PC-9 (cell line): ENCODE measurements at places on chromosomes 5 and 9. TPM values are rescaled to one million over a fixed set of nuclear protein-coding genes. Genes with fewer than 3 reads are reported as not detected.

DNA sequence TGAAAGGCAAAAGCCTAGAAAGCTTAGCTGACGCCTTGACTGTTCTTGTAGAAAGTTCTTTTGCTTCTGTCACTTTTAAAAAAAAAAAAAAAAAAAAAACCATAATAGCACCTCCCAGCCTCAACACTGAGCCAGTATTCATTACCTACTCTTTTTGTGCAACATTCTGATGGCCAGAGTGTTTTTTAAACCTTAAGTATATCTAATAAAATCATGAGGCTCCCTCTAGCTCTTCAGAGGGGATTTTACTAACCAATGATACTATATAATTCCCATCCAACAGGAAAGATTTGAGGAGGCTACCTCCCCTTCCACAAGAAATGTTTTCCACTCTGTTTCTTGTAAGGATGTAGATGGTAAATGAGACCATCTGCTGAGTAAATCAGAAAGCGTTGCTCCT, 3.9 kb downstream of the BNC2 start:
- no peak overlapping the region for H3K27ac ChIP-seq
- H3K4me1 ChIP-seq = peaks cover 11% of the 10 kb centered on the region; the same call in 1 of the 2 replicates
- no peak overlapping the region for H3K4me3 ChIP-seq
- H3K27me3 ChIP-seq = no peaks in the 10 kb centered on the region

DNA sequence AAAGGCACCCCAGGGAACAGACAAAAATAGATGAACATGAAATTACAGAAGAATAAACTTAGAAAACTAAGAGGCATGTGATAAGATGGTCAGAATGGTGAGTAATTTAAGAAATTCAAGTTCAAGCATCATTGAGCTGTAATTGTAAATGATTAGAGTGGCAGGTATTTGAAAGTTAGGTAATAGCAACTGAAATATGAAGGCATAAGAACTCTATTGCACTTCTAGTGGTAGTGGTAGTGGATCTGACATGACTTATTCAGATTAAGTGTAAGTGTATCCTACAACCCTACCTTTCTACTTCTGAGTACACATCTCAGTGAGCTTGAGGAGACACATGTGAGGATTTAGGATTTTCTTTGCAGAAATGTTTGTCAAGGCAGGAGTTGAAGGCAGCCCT, 192.9 kb upstream of the RIOK2 start:
- no peaks in the 10 kb centered on the region for H3K27me3 ChIP-seq
- DNase-seq = no peak
- no peak overlapping the region for H3K27ac ChIP-seq
- H3K4me1 ChIP-seq = no peaks in the 10 kb centered on the region

- no peak overlapping the region for H3K27ac ChIP-seq
- H3K4me1 ChIP-seq = 0 out of 2 replicates have a peak, but pooled peaks cover 6% of the 10 kb centered on the region
- no peaks in the 10 kb centered on the region for H3K36me3 ChIP-seq
- no peak overlapping the region for H3K4me3 ChIP-seq
- no peak for DNase-seq
Observed at GRCh38 chr5:123817267-123817666, 305.3 kb downstream of the CSNK1G3 start.

DNA sequence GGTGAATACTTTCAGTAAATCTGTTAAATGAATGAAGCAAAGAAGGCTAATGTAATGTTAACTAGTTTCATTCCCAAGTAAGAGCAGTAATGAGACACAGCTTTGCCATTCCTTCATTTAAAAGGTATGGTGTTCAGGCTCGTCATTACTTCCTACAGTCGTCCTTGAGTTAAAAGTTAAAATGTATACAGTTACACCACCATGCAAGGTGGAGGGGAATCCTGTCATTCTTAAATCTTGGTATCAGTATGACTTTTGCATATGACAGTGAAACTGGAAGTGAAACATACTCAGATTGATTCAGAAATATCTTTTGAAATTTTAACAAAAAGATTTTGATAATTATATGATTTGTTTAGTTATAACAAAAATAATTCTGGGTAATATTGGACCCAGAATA, 25.9 kb downstream of the MTRR start:
- H3K27ac ChIP-seq = no peak overlapping the region
- no peaks in the 10 kb centered on the region for H3K4me1 ChIP-seq
- DNase-seq = no peak
- peaks cover 52% of the 10 kb centered on the region for H3K36me3 ChIP-seq

GRCh38 chr5:45037927-45038326, 229.2 kb downstream of the MRPS30 start:
- no peak for DNase-seq
- H3K36me3 ChIP-seq = no peaks in the 10 kb centered on the region
- H3K27ac ChIP-seq = no peak overlapping the region
- no peaks in the 10 kb centered on the region for H3K4me1 ChIP-seq
- H3K27me3 ChIP-seq = no peaks in the 10 kb centered on the region

GRCh38 chr5:60960591-60960990, 15.6 kb downstream of the NDUFAF2 start:
- H3K4me3 ChIP-seq = no peak overlapping the region
- no peak overlapping the region for H3K27ac ChIP-seq
- H3K27me3 ChIP-seq = no peaks in the 10 kb centered on the region
- no peaks in the 10 kb centered on the region for H3K36me3 ChIP-seq

DNA sequence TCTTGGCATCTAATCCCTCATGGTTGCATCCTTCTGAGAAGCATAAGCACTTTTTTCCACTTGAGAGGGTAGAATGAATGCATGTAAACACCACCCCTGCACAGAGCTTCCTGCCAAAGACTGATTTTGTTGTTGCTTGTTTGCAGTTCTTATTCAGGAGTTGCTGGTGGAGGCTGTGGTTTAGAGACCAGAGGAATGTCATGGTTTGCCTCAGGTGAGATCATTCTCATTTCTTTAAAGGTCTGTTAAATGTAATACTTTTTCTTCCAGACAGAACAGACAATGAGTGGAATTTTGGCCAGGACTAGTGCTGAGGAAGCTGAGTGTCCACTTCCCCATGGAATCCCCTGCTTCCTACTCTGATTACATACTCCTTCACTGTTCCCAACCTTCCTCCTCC, 3.2 kb upstream of the TNC start:
- no peak overlapping the region for H3K27ac ChIP-seq
- no peaks in the 10 kb centered on the region for H3K36me3 ChIP-seq
- H3K27me3 ChIP-seq = peaks cover 9% of the 10 kb centered on the region; the same call in 1 of the 2 replicates
- no peak overlapping the region for H3K4me3 ChIP-seq
- peaks cover 46% of the 10 kb centered on the region for H3K4me1 ChIP-seq

- peak overlapping the region; percentile 56 for H3K27ac ChIP-seq
- DNase-seq = peak; percentile 56
- no peak overlapping the region for H3K4me3 ChIP-seq
- peaks cover 50% of the 10 kb centered on the region for H3K4me1 ChIP-seq
Observed at GRCh38 chr9:105299190-105299854, 54.9 kb downstream of the SLC44A1 start.

DNA sequence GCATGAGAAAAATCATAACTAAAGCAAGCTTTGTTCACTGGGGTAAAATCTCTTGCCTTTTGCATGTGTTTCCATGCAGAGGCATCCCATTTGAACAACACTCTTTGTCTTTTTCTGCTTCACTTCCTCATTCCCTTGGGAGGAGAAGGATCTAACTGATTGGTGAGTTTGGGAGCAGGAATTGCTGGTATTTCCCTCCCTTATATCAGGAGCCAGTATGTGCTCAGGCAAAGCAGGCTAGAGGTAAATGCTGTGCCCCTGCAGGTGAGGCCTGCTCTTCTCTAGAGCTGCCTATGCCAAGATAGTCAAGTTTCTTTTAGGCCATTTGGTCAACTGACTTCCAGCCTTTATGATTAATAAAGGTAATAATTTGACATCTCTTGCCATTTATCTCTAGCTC, 179.9 kb downstream of the COX7C start:
- H3K27ac ChIP-seq = no peak overlapping the region
- H3K36me3 ChIP-seq = no peaks in the 10 kb centered on the region
- H3K4me3 ChIP-seq = no peak overlapping the region
- no peaks in the 10 kb centered on the region for H3K4me1 ChIP-seq
- no peaks in the 10 kb centered on the region for H3K27me3 ChIP-seq

- H3K27ac ChIP-seq = peak overlapping the region; percentile 87
- H3K4me1 ChIP-seq = peaks cover 48% of the 10 kb centered on the region
- H3K36me3 ChIP-seq = 0 out of 2 replicates have a peak, but pooled peaks cover under 1% of the 10 kb centered on the region
- 0 out of 2 replicates have a peak overlapping the region, but pooled peaks have one; percentile 15 for H3K4me3 ChIP-seq
Observed at GRCh38 chr9:110745676-110746075, 77.1 kb downstream of the MUSK start.

GRCh38 chr5:127863161-127863560, 160.0 kb downstream of the CCDC192 start:
- no peak overlapping the region for H3K4me3 ChIP-seq
- no peak overlapping the region for H3K27ac ChIP-seq
- no peaks in the 10 kb centered on the region for H3K27me3 ChIP-seq

DNA sequence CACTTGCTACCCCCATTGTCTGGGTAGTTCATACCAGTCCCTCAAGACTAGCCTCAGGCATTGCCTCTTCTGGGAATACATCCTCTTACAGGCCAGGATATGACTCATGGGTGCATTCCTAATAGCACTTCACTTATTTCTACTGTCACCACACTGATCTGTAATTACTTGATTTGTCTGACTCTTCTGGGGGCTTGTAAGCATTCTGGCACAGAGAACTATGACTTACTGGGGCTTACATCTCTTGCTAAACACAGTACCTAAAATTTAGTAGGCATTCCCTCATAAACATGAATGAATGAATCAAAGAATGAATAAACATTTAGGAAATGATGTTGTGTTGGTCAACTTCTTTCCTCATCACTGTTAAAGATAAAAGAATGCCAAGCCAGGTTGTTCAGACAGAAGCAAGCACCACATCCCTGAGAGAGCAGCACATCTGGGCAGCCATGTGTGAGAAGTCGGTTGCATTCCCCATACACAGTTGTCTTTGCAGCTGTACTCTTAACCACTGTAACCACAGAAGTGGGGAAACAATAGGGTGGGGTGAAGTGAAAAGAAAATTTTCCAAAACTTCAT, 27.6 kb downstream of the IL7R start:
- H3K27ac ChIP-seq = peak overlapping the region; percentile 41
- no peak overlapping the region for H3K4me3 ChIP-seq
- DNase-seq = peak; percentile 85
- no peaks in the 10 kb centered on the region for H3K36me3 ChIP-seq
- no peaks in the 10 kb centered on the region for H3K27me3 ChIP-seq

DNA sequence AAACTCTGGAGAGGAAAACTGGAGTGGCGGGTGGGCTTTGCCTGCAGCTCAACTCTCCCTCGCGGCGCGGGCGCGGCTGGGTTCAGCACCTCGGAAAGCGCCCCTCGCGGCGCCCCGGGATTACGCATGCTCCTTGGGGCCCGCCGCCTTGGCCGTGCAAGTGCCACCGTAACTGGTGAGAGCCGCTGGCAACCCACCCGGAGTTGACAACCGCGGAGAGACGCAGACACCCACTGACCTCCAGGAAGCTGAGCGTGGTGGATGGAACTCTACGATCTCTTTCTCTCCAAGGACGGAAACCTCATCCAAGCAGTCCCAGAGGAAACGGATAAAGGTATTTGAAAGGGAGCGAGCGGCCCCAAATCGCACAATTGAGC, 194 bp upstream of the RXFP3 start:
- H3K27me3 ChIP-seq = no peaks in the 10 kb centered on the region
- H3K36me3 ChIP-seq = no peaks in the 10 kb centered on the region
- no peak for DNase-seq
- H3K27ac ChIP-seq = no peak overlapping the region
- no peak overlapping the region for H3K4me3 ChIP-seq
- H3K4me1 ChIP-seq = peaks cover 14% of the 10 kb centered on the region

GRCh38 chr5:58261605-58262004, 198.3 kb downstream of the PLK2 start:
- no peak overlapping the region for H3K4me3 ChIP-seq
- peaks cover 49% of the 10 kb centered on the region for H3K4me1 ChIP-seq
- no peaks in the 10 kb centered on the region for H3K27me3 ChIP-seq

DNA sequence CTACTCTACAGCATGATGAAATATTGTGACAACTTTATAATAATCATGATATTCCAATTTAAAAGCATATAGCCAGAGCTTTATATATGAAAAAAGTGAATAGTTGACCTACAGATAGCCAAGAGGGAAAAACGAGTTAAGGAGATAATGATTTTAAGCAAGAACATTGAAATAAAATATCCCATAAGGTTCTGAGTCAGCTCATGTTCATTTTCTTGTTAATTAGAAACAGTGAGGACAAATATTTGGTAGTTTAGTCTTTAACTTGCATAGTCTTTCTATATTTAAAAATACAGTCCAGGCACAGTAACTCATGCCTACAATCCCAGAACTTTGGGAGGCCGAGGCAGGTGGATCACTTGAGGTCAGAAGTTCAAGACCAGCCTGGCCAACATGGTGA, 55.8 kb upstream of the CDH6 start:
- no peaks in the 10 kb centered on the region for H3K27me3 ChIP-seq
- DNase-seq = no peak
- no peaks in the 10 kb centered on the region for H3K4me1 ChIP-seq
- H3K4me3 ChIP-seq = no peak overlapping the region

DNA sequence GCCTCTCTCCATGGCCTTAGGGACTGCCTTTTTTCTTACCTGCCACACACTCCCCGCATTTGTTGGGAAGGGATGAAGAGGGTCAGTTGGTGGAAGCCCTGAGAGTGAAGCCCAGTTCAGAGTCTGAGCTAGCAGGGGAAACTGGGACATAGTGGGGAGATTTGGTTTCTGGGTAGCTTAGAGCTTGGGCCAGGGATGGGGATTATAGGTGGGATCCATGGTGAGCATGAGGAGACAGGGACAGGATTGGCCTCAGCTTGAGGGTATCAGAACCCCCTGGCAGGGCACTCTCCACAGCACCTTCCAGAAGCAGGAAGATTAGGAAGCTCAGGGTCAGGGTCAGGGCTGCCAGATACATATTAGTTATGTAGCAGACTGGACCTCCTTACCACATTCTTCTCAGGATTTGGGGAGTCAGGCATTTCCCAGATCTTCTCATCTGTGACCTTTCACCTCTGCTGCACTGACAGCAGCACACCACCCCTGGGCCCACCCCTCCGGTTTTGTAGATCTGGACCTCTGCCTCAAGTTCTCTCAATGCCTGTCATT, 17.9 kb downstream of the OR13J1 start:
- no peak for DNase-seq
- no peaks in the 10 kb centered on the region for H3K4me1 ChIP-seq
- H3K4me3 ChIP-seq = no peak overlapping the region
- no peak overlapping the region for H3K27ac ChIP-seq
- no peaks in the 10 kb centered on the region for H3K36me3 ChIP-seq

DNA sequence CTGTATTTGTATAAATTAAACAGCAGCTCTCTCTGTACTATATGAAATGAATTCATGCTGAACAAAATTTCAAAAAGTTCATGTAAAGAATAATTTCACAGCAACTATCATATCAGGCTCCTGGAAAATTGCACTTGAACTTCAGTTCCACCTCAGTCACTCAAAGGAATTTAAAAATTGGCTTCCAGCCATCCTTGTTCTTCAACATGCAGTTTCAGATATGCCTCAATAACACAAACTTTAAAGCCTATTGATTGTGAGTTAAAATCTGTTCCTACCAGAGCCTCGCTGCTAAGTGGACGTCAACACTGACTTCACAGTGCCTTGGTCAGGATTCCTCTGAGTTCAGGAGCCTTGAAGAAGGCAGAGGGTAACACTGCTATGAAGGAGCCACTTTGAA, 418.7 kb upstream of the WWC1 start:
- H3K4me1 ChIP-seq = no peaks in the 10 kb centered on the region
- no peak for DNase-seq
- H3K27ac ChIP-seq = no peak overlapping the region

Gene NTNG2
- not detected in 2 replicates for total RNA-seq

Gene GRIA1
- total RNA-seq = not detected in 2 replicates

Gene IL9
- not detected in 2 replicates for total RNA-seq

Gene FCN1
- not detected in 2 replicates for total RNA-seq

Gene INSL4
- total RNA-seq = not detected in 2 replicates

Gene CNTFR
- not detected in 2 replicates for total RNA-seq

Gene PAEP
- total RNA-seq = not detected in 2 replicates

Gene SEPTIN8
- 22.3 and 24.2 TPM in 2 replicates for total RNA-seq

Gene SLCO4C1
- total RNA-seq = 0.48 and 2.5 TPM in 2 replicates

Gene TBCA
- total RNA-seq = 179 and 205 TPM in 2 replicates

Gene PLCXD3
- 0.11 and 0.18 TPM in 2 replicates for total RNA-seq

Gene C9orf153
- total RNA-seq = 0.48 and 0.52 TPM in 2 replicates
